ENCODE measurements at places on chromosomes 3 and 15.

GRCh38 chr3:192237992-192238608, 489.2 kb downstream of the FGF12 start:
- no peak for DNase-seq

DNA sequence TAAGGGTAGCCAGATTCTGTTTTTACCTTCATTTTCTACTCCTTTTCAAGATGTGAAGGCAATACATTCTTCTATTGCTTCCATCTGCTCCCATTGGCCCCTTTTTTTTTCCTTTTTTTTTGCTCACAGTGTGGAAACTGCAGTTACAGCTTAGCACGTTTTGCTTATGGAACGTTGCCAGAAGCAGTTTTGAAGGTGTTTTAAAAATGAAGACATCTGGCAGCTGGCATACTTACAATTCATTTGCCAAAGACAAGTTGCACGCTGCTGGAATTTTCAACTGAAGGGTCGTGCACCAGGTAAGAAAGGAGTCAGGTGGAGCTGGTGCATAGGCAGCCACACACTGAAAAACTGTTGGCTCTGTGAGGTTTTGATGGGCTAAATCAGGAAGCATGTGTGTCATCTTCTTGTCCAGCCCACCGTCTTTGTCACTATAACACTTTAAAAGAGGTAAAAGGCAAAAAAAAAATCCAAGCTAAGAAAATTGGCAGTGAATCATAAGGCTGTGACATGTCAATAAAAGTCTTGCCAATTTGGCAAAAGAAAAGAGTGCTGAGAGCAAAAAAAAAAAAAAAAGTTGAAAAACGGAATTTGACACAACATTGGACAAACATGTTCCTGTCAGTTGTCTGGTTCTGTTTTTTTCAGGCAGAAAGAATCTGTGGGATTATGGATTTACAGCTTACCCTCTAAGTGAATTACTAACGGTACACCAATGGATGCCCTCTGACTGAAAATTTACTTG, 225.4 kb upstream of the SOX2 start:
- no peak for DNase-seq

DNA sequence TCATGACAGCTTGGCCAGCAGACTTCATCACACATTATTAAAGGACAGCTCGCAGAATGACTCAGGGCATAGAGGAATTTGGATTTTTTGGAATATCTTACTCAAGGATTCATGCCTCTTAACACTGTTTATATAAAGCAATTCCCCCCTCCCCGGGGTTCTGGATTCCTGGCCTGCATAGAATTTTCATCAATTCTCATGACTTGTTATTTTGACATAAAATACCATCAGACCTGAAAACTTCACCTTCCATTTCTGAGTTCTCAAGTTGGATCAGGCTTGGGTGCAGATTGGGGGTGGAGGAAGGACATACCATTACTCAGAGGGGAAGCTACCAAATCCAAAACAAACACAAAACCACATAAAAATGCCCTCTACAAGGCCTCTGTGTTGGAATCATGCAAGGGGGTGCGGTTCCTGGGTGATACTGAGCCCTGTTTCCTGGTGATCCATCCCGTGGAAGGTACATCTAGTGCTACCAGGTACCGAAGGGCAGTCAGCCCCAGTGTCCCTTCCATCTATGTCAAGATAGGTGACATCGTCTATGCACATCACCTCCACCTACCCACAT, 95.3 kb downstream of the DAPK2 start:
- no peak for DNase-seq

DNA sequence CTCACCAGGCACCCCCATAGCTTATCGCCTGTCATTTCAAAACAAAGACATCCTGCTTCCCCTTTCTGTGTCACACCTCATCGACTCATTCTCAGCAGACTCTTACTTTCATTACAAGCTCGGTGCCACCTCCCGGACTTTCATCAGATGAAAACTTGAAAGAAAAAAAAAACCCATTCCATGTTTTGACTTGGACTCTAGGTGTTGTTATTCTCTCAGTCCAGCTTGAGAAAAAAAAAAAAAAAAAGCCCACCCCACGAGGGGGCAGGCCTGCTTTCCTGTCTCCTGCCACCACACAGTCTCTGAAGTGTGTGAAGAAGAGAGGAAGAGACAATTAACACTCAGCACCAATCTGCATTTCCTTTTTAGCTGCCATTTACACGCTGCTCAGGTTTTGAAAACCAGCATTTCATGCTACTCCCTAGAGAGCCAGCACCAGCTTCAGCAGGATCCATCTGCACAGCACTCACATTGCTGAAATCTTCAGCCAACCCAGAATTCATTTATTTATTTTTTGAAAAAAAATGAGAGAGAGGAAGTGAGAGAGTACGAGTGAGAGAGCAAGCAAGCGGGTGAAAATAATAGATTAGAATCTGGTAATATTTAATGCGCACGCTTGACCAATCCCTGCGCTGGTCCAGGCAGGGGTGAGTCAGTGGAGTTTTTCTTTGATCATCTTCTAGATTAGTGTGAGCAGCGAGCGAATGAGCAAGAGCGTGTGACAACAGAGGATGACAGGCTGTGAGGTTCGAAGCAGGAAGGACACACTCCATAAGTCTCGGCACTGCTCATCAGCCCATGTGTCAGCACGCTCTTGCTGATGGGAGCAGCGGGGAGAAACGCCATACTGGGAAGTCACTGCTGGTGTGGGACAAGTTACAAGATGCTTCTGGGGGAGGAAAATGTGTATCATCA, 23.5 kb downstream of the ZNF80 start:
- DNase-seq, result peak; percentile 19

- DNase-seq, result no peak
Observed at GRCh38 chr15:90650956-90651689, 66.0 kb upstream of the BLM start.

GRCh38 chr15:41291065-41291631, 41.2 kb downstream of the OIP5 start:
- DNase-seq, result peak; percentile 12

- no peak for DNase-seq
Observed at GRCh38 chr3:197224034-197224444, 74.4 kb downstream of the DLG1 start.

DNA sequence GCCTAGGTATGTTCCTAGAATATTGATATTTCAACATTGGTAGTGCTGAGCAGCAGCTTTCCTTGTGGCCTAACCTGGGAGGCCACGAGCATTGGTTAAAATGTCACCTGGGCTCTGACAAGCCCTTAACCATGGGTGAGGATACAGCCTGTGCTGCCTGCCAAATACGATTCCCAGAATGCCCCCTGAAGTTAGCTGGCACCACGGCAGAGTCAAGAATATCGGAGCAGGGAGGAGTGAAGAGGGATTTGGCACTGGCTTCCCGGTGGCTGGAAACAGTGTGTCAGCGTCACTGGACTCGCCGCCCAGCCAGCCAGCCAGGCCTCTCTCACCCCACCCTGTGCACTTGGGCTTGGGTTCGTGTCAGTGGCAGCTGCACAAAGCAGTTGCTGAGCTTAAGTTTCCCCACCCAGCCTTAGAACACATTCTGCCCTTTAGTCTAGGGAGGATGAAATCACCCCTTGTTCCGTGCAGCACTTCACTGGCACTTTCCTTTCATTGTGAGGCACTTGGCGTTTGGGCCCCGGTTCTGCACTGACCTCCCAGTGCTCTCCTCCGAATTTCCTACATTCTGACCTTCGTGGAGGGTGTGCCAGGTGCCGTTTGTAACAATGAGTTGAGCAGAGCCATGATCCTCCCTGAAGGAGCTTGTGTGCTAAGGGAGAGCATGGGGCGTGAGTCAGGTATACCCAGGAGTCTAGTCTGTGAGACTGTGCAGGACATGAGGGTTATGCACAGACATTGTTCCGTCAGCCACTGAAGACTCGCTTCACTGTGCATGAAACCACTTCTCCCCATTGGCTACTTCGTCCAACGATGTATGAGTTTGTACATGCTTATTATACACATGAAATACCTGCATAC, 152.8 kb upstream of the BHLHE40 start:
- DNase-seq, result peak; percentile 81

- no peak for DNase-seq
Observed at GRCh38 chr3:29381595-29381994, 100.7 kb downstream of the RBMS3 start.

GRCh38 chr3:45417930-45418847, 29.8 kb downstream of the LARS2 start:
- DNase-seq, result peak; percentile 34

- DNase-seq, result no peak
Observed at GRCh38 chr15:56325186-56325585, 40.0 kb upstream of the TEX9 start.

Measured in transverse colon (tissue), 4 donors.